Right renal pelvis (tissue), 4 donors: ENCODE measurements at places on chromosomes 4 and X. TPM values are rescaled to one million over a fixed set of nuclear protein-coding genes. Genes with fewer than 3 reads are reported as not detected.

OGT gene
- polyA plus RNA-seq, result 223 TPM

TMPRSS11B gene
- not detected for polyA plus RNA-seq

MXRA5 gene
- polyA plus RNA-seq, result 10.1 TPM

L1CAM gene
- polyA plus RNA-seq, result 47.5 TPM

TMEM271 gene
- not detected for polyA plus RNA-seq

SSR4 gene
- polyA plus RNA-seq, result 152 TPM

FABP2 gene
- polyA plus RNA-seq, result not detected

MAGEA9B gene
- not detected for polyA plus RNA-seq
